ENCODE measurements at places on chromosomes 5 and 9.

DNA sequence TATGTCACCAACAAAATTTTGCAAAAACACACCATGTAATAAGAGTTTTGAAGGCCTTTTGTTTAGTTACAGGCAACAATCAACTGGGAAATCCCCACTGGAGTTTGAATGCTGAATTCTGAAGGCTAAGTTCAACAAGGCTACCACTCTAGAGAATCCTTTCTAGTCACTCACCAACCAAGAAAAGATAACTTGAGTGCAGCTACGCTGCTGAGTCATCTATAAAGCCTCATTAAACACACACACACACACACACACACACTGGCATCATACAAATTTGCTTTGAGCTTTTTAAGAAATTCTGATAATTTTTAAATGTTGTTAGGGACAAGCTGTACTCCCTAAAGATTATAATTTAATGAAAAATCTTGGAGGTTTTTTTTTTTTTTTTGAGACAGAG lies 219.6 kb downstream of the DENND1A start:
- DNase-seq = no peak

GRCh38 chr9:89420397-89421178 lies 77.3 kb downstream of the SEMA4D start:
- DNase-seq = no peak

DNA sequence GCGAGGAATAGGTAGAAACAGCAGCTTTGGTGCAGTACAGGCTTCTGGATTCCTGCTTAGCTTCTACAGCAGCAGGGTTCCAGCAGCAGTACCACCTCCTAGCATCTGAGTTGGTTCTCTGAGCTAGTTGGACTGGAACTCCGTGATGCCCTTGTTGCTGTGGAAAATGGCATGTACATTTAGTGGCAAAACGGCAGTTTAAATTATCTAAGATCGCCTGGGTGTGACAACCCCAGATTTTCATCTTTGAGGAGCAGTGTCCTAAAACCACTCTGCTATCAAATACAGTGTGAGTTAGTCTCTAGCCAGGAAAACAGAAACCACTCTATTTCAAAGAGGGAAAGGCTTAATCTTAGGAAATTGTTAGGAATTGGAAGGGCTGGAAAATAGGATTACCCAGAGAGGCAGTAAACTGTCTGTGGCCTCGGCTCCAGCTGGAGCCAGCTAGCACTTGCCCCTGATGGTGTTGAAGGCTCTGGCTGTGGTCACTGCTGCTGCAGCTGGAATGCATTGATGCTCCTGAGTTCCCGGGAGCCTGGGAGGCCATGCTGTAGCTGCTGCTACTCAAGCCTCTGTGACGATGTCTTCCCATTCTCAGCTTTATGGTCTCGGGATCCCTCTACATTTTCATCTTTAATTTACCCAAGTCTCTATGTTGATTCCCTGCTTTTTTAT lies 29.4 kb downstream of the RAD23B start:
- DNase-seq = no peak

GRCh38 chr9:75358846-75359245 lies 270.5 kb downstream of the OSTF1 start:
- no peak for DNase-seq

DNA sequence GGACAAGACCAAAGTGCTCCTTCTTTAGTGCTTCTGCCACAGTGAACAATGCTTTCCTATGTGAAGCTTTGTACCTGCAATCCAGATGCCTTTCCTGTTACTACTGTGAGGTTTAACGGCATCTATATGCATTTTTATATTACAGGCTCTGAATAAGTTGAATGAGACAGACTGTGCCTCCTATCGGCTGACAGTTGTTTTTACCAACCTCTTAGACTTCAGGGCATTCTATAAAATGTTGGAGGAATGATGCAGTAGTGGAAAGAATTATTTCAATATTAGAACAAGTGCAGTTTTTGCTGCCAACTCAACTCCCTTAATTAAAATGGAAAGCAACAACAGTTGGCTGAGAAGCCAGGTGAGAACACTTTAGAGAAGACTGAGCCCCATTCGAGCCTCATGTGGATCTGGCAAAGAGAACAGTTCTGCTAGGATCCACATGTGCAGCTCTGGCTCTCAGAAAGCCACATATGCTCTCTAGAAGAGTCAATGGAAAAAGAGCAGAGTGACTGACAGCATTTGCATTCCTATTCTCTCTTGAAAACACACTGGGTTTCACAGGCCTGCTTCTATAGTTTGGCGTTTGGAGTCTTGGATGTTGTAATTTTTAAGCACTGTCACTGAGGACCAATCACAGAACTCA lies 147.5 kb downstream of the LURAP1L start:
- no peak for DNase-seq

DNA sequence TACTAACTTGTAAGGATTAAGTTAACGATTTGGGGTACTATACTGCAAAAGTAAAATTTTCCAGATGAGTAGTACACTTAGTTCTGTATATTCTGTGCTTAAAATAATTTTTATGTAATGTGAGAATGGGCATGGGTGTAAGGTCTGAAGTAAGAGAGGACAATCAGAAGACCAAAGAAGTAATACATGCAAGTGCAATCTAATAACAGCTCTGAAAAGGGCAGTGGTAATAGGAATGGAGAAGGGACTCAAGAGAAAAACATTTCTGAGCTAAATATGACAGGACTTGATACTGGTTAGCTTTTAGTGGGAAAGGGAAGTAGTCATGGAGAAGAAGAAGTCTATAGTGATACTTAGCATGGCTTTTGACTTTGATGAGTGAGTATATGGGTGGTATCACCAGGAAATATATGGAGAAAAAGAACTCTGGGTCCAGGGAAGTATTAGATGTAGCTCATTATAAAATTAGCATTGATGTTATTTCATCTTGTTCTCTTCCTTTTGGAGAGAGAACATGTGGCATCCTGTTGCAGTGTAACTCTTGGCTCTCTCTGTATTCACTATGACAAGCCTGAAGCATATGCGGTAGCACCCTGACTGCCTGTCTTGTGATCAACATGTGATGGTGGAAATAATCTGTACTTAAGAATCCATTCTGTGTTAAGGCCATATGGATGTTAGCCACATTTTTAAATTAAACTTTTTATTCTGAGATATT lies 60.5 kb downstream of the ERCC6L2 start:
- DNase-seq = no peak

DNA sequence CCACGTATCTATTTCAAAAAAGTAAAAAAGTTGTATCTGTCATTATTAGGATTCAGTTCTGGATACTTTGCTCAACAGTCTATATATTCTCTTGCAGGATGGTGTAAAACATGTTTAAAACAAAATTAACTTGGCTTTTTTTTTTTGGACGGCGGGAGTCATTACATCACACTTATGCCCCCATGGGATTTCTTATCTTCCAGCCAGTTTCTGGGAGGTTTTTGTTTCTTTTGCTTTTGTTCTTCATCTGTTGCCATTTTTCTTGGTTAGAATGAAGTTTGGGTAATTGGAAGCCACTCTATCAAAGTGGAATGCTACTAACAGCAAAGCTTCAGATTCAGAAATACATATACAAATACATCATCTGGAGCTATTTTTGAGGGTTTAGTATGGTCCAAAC lies 1.8 kb upstream of the STARD4 start:
- DNase-seq = no peak

Data from NCI-H1417 (cell line).